ENCODE measurements at places on chromosomes 4 and X.

DNA sequence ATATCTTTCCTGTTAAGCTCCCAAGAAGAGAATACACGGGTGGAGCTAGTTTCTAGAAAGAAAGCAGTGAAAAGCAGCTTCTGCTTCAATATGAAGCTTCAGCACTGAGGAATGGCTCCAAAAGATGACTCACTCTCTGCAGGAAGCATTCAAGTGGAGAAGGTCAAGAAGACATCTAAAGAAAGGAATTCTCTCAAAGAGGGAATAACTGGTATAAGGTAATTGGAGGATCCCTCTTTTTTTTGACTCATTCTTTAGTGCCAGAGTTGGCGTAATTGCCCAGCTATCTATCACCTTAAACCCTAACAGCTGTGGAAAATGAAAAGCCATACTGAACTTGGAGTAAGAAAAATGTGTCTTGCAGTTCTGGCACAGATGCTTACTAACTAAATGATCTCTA is 3.5 kb downstream of the EDA2R start:
- no peak for DNase-seq

DNA sequence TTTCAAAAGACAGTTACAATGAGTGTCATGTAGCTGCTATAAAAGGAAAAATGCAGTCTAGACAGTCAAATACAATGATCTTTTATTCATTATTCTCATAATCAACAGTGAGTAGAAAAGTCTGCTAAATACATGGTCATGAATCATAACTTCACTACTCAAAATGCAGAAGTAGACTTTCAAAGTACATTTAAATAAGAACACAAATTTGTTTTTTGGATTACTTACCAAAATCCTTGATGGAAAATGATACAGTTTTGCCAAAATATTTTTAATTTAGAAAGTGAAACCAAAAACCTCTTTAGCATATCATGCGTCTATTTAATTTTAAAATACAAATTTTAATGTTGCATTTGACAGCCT is 4.9 kb downstream of the ACSL4 start:
- no peak for DNase-seq

DNA sequence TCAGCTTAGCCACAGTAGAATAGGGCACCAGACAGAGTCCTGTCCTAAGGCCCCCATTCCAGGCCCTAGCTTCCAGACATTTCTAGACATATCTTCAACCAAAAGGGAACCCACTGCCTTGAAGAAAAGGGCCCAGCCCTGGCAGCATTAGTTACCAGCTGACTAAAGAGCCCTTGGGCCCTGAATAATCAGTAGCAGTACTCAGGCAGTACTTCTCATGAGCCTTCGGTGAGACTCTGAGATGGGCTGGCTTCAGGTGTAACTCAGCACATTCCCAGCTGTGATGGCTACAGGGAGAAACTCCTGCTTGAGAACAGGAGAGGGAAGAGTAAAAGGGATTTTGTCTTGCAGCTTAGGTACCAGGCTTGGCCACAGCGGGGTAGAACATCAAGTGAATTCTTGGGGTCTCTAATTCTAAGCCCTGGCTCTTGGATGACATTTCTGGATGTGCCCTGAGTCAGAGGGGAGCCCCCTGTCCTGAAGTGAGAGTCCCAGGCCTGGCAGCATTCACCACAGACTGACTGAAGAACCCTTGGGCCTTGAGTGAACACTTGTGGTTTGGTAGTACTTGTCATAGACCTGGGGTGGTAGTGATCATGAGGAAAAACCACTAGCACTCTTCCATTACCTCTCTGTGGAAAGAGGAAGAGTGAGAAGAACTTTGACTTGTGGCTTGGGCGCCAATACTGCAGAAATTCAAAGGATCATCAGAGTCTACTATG is 170.1 kb downstream of the ATP10D start:
- no peak for DNase-seq

GRCh38 chrX:133923548-133923947 is 61.8 kb downstream of the GPC3 start:
- no peak for DNase-seq

DNA sequence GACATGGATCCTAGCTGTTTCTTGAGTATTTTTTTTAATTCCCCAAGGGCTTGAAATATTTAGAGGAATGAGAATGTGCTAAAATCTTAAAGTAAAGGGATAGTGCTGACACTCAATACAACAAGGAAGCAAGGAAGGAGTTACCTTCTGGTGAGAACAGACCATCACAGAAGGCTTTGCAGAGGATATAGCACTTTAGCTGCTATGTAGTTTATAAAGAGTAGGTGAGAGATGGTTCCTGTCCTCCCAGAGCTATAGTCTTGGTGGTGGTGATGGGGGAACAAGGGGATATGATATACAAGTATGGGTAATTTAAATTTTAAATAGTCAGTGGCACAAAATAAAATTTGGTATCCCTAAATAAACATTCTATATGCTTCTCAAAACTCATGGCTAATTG is 47.6 kb downstream of the MTHFD2L start:
- no peak for DNase-seq

GRCh38 chr4:110639207-110640090 is 16.6 kb upstream of the PITX2 start:
- no peak for DNase-seq

DNA sequence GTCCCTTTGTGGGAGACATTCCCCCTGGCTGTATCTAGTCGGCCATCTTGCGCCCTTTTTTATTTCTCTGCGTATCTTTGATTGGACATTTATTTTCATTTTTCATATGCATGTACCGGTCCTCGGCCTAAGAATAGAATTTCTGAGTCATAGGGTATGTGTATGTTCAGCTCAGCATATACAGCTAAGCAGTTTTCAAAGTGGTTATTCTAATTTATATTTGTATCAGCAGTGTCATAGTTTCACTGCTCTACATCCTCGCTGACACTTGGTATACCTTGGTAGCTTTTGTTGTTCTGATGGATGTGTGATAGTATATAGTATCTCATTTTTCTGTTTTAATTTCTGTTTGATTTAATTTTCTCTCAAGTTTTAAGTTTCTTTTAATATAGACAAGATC is 38.7 kb downstream of the BEX3 start:
- DNase-seq, result no peak

- DNase-seq, result no peak
These were observed 1.7 kb downstream of the PPP1R3F start for GRCh38 chrX:49271341-49271740.

- no peak for DNase-seq
These were observed 315.5 kb downstream of the CAMK2D start for GRCh38 chr4:113446019-113446418.

- no peak for DNase-seq
These were observed 84.1 kb downstream of the SLC16A2 start for GRCh38 chrX:74505437-74505836.

All from stimulated activated CD8-positive, alpha-beta memory T cell treated with anti-CD3 and anti-CD28 coated beads, Interleukin-4, amount 100 ng/mL, for 4 hours (primary cell).